ENCODE measurements at places on chromosomes 12 and 14.

DNA sequence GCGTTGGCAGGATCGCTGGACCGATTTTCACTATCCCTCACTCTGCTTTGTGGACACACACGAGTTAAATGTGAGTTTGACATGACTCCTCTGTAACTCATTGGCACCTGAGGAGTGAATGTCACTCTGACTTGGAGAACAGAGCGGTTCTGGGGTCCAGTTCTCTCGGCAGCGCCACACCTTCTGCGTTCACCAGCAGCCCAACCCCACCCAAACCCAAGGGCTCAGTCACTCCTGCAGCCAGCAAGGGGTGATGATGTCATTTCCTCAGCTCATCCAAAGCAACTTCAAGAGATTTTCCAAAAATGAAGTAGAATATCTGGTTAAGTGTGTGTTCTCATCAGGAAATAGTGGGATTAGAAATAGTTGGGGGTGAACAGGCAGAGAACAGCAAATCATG is 36.3 kb downstream of the ADGRD1 start:
- no peak for DNase-seq

- no peak for DNase-seq
Measured at GRCh38 chr12:80766210-80766609, 49.5 kb downstream of the MYF5 start.

DNA sequence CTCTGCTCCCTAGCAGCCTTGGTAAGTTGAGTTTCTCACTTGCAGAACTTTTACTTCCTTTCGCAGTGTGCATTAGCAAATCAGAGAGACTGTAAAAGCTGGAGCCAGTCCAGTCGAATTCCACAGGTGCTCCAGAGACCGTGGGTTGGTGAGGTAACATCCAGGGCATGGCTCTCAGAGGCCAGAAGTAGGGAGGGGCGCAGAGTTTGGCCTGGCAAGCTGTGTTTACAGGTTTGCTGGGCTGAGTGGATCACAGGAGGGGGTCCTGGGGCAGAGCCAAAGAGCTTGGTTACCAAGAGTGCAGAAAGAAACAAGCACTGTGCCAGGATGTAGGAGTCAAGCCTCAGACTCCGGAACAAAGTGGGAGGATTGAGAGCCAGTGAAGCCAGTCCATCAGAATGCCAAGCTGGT is 10.2 kb upstream of the BHLHE41 start:
- DNase-seq = no peak

DNA sequence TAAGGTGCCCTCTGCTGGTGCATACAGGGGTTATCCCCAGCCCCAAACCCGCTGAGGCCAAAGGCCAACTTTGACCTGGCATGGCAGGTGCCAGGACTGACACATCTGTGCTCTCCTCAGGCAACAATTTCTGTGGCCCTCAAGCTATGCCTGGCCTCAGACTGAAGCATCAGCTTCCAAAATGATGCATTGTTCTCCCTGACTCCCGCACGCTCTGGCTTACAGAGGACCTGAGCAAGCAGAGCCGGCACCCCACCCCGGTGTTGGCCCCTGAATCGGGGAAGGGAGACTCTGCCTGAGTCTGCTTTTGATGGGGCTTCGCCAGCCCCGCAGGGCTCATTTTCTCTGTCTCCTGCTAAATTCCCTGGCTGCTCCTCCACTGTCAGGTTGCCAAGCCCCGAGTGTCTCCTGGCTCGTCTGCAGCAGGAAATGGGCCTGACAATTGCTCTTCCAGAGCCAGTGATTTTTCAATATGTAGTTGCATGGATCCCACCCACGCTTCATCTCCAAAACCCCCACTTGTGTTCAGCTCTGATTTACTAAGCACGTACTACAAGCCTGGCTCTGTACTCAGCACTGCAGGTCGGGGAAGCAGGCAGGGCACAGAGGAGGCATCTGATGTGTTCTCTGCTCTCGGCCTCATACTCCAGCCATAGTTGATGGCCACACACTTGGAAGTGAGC is 126.1 kb downstream of the SLC38A6 start:
- no peak for DNase-seq

DNA sequence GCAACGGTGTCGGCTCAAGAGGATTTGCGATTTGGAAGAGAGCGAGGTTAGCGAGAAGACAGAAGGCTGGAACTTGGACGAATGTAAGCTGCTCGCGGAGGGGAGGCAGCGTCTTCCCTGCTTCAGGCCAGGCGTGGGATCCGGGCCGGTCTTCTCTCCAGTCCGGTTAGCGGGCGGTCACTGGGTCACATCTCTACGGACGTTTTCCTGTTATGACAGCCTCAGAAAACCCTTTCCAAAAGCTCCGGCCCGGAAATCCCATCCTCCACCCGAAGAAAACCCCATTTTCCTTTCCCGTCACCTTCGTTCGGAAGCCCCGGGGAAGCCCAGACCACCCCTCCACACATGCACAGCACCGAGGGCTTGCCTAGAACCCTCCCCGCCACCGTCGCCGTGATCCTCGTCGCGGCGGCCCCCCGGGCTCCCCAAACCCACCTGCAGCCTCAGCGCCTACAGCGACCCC is 268 bp downstream of the NDUFB1 start:
- DNase-seq = no peak

- DNase-seq = no peak
Measured at GRCh38 chr14:69152181-69152901, 578 bp downstream of the DCAF5 start.

GRCh38 chr12:21851151-21851550 is 76.6 kb upstream of the KCNJ8 start:
- no peak for DNase-seq

DNA sequence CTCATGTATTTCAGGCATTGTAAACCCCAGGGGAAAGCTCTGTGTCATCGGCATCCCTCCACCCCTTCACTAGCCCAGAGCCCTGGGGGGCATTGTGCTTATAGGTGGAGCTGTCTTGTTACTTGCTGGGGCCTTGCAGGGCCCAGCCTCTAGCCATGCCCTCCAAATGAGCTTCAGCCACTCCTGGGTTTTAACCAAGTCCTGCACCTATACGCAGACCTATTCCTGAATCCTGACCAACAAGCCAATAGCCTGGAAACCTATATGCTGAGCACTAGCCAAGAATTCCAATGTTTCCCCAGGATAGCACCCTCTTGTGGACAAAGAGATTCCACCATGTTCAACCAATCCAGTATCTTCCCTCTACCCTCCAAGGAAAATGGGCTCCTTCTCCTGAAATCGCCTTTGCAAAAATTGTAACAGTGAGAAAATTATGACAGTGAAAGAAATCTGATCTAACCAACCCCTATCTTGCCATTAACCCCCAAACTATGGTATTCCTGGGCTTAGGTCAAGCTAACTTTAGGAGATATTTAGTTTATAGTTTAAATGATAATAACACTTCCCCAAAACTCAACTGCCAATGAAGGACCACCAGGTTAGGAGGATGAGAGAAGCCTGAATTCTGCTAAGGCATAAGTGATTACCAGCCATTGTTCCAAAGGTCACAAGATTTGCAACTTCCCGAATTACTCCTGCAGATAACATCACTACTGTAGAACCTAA is 55.5 kb downstream of the TTC7B start:
- no peak for DNase-seq

DNA sequence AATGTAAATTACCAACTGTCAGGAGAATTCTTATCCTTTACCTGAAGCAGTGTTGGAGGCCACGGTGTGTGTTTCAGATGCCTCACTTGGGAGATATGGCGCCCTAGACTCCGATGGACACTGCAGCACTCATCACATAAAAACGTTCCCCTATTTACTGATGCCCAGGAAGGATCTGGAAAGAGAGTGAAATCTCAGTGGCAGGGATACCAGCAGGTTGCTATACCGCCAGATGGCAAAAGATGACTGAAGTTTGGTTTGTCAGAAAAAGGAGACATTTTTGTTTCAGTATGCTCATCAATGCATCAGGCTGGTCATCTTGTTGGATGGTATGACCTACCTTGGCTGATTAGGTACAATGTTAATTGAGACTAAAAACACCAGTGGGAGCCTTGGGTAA is 4.6 kb downstream of the GIT2 start:
- no peak for DNase-seq
